ENCODE measurements at places on chromosomes 12 and 14. TPM values are rescaled to one million over a fixed set of nuclear protein-coding genes. Genes with fewer than 3 reads are reported as not detected.

The DGLUCY gene
- 110 TPM for total RNA-seq

DNA sequence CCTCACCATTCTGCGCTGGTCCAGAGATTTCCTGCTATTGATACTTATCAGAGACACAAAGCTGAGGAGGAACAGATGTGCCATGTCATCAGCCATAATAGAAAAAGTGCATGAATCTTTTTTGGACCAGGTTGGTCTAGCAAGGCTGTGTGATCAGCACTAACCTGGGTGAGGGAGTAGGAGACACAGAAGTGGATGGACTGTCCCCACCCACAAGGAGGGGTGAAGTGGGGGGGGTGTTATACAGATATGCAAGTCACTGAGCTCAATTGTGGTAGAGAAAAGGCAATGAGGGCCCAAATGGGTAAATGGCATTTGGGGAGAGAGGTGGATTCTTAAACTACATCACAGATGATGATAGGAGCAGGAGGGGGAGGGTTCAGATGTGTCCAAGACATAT is 123.0 kb downstream of the SAMD4A start:
- DNase-seq = no peak

GRCh38 chr12:40515041-40515816 is 177.0 kb upstream of the CNTN1 start:
- no peak for DNase-seq

GRCh38 chr12:1318327-1319031 is 275.9 kb downstream of the FBXL14 start:
- DNase-seq = no peak

- DNase-seq = no peak
These were observed 35.8 kb downstream of the SENP1 start for GRCh38 chr12:48070033-48070432.

DNA sequence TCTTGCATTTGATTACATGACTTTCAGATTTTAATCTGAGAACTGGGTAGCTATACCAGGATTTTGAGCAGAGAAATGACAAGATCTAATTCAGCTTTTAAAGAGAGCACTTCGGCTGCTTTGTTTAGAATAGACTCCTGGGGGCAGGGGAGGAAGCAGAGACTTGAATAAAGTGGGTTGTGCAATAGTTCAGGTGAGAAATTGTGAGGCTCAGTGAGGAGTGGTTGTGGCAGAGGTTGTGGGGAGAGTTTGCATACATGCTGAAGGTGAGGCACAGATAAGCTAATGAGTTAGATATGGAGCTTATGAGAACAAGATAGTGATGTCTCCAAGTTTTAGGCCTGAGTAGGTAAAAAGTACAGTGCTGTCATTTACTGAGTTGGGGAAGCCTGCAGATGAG is 281.4 kb downstream of the FLRT2 start:
- DNase-seq = no peak

Measured in B cell (primary cell).